ENCODE measurements at places on chromosomes 1 and 21.

DNA sequence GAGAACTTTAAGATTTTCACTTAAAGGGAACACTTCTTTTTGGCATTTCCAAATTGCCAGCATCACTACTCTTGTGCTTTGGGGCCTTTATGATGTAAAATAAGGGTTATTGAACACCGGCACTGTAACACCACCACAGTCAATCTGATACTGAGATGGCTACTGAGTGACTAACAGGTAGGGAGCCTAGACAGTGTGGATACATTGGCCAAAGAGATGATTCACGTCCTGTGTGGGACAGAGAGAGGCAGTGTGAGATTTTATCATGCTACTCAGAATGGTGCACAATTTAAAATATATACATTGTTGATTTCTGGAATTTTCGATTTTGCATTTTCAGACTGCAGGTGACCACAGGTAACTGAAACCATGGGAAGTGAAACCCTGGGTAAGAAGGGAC lies 261.6 kb downstream of the SPATA17 start:
- DNase-seq: no peak

GRCh38 chr1:42968654-42969053 lies 10.0 kb upstream of the SLC2A1 start:
- no peak for DNase-seq

DNA sequence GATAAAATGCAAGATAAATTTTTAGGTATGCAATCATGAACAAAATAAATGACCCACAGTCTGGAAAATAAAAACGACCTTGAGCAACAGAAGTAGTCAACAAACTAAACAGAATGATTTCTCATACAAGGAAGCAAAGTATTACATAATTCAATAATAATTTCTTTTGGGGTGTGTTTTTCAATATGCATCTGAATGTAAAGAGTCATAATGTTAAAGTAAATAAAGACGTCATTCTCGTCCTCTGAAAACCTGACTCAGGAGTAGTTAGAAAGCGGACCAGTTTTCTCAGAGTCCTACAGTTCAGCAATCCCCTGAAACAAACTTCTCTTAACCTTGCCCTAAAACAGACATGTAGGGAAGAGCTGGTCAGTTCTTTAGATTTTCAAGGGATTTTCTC lies 18.6 kb downstream of the CDC42BPA start:
- no peak for DNase-seq

DNA sequence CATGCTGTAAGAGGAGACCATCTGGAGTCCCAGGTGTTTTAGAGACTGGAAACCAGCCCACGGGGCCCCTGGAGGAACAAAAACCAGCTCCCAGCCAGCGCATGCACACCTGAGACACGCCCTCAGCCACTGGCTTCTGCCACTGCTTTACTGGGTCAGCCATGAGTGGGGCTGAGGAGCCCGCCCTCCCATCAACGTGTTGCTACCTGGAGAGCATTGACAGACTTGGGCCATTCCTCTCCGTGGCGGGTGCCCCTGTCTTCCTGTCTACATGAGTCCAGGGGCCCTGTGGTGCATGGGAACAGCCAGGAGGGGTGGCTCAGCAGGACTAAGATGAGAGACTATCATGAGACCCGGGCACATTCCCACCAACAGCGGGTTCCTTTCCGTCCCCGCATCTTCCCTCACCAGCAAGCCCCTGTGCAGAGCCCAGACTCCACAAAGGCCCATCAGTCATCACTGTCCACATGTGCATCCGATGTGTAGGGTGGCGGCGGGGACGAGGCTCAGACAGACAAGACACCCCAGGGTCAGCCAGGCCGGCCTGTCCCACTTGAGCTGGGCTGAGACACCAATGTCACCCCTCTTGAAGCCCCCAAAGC lies 45.4 kb upstream of the POFUT2 start:
- DNase-seq: no peak

DNA sequence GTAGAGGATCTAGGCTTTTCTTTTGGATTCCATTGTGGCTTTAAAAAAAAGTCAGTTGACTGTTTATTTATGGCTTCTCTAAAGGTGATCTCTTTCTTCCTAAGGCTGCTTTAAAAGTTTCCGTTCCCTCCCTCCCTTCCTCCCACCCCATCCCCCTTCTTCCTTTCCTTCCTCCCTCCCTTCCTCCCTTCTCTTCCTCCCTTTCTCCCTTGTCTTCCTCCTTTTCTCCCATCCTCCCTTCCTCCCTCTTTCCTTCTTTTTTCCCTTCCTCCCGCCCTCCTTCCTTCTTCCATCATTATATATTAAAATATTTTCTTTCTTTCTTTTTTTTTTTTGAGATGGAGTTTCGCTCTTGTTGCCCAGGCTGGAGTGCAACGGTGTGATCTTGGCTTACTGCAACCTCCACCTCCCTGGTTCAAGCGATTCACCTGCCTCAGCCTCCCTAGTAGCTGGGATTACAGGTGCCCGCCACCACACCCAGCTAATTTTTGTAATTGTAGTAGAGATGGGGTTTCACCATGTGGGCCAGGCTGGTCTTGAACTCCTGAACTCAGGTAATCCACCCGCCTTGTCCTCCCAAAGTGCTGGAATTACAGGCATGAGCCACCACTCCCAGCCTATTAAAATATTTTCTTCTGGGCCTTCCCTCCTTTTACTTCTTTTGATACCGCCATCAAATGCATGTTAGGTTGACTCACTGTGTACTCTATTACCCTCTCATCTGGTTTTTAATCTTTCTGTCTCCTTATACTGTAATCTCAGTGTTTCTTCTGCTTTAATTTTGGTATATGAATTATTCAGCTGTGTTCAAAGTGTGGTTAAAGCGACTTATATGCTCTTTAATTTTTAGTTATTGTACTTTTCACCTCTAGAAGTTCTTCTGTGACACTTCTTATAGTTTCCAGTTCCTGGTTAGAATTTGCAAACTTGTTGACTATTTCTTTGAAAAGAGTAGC lies 59.2 kb upstream of the ATP5PO start:
- DNase-seq: no peak
